CD4-positive, alpha-beta T cell treated with Interleukin-10 for 1 hour (primary cell): ENCODE measurements at places on chromosomes 1 and 21.

- no peak for DNase-seq
Measured at GRCh38 chr1:56808410-56808809, 10.8 kb downstream of the FYB2 start.

DNA sequence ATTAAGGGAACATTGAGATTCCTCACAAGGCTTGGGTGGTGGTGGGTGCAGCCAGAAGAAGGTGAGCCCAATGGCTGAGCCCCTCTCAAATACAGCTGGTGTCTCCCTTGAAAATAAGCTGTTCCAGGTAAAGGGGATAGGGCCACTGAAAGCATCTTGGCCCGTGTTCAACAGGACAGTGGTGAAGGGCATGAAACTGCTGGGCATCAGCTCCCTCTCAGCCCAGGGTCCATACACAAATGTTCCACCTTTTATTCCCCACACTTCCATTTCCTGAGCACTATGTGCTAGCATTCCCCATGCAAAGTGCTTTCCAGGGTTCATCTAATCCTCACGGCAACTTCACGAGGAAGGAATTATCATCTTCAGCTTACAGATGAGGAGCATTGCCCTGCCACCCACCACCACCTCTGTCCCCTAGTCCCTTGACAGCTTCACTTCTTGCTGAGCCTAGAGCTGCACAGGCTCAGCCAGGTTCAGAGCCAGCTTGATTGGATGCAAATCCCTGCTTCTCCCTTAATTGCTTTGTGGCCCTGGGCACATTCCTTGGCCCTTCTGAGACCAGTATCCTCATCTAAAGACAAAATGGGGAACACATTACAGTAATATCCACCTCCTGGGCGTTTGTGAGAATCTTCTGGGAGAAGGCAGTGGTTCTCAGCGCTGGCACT lies 9.6 kb downstream of the TAGLN2 start:
- no peak for DNase-seq

DNA sequence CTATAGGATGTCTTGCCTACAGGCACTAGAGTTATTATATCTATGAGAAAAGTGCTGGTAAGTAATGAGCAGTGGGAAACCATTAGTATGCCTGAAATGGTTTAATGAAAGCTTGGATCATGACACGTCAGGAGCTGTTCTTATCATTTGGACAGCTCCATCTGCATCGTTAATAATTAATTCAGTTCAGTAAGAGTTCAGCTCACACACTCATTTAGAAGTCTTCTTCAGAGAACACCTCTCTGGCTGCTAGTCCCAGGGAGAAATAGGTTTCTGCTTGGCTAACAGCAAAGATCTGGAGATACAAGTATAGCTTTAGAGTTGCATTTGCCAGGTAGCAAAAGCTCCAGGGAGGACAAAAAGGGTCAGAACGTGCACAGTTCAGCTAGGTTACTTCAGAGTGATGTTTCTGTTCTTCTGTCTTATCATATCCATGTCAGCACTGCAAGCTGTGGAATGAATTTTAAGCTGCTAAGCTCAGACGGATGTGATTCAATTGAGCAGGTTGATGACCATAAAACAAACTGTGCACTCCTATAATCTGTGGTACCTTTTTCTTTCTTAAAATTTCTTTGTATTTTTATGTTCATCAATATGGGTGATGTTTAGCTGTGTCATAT lies 173.6 kb downstream of the ADGRL2 start:
- DNase-seq, result no peak

- no peak for DNase-seq
Measured at GRCh38 chr1:44050261-44050660, 19.0 kb upstream of the SLC6A9 start.

DNA sequence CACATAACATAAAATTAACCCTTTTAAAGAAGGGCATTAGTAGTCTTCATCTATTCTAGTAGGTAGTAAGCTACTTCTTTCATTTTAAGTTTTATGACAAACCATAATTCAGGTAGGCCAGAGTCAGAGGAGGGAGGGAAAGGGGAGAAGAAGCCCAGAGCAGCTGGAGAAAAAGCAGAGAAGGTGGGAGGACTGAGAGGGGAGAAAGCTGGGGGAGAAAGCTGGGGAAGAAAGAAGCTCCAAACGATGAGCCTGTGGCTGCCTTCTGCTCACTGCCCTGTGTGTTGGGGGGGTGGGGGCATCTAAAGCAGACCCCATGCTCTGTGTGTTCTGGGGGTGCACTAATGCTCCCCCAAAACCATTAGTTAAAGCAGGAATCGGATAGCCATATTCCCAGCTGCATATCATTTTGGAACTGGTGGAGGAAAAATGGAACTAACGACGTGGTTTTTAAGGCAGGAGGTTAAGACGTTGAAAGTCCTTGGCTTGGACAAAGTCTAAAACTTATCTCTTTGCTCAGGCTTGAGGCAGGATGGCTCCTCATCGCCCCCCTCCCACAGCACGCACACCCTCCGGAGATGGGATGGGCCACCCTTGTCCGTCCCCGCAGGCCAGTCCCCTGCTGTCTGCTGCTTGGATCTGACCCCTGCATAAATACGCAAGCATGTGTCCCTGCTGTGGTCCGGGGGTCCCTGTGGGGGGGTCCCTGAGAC lies 184.2 kb downstream of the DYRK1A start:
- no peak for DNase-seq
